ENCODE measurements at places on chromosomes 11 and 22. TPM values are rescaled to one million over a fixed set of nuclear protein-coding genes. Genes with fewer than 3 reads are reported as not detected.

Gene USP2
- total RNA-seq: under 0.01 TPM

Gene P2RY6
- total RNA-seq: 0.42 TPM

Gene SLC22A8
- not detected for total RNA-seq

Gene FAM181B
- under 0.01 TPM for total RNA-seq

Gene GPHA2
- not detected for total RNA-seq

Gene P4HA3
- total RNA-seq: 0.10 TPM

Gene CCDC157
- 4.9 TPM for total RNA-seq

Gene TRPC6
- 0.63 TPM for total RNA-seq

Gene CBL
- total RNA-seq: 16.0 TPM

Gene EMID1
- 0.21 TPM for total RNA-seq
